ENCODE measurements at places on chromosomes 3 and 15.
A peak's percentile ranks its signal among the peaks of the same experiment; 100 is the strongest.

GRCh38 chr3:74089814-74090213, 465.1 kb upstream of the PDZRN3 start:
- peak; percentile 95 for DNase-seq

DNA sequence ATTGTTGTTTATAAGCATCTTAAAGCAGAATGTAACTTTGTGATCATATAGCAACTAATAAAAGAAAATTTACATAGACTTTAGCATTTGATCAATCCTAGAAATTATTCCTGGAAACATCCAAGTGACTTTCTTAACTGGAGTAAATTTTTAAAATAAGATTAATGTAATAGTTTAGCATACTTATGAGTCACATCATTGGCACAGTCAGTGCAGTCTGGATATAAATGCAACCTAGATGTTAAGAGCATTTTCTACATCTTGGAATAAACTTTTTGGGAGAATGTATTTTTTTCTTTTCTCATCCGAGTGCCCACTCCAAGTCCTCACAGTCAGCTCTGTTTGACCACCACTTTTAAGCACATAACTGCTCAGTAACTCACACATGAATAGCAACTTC, 324.6 kb upstream of the PLSCR5 start:
- DNase-seq: peak; percentile 20

DNA sequence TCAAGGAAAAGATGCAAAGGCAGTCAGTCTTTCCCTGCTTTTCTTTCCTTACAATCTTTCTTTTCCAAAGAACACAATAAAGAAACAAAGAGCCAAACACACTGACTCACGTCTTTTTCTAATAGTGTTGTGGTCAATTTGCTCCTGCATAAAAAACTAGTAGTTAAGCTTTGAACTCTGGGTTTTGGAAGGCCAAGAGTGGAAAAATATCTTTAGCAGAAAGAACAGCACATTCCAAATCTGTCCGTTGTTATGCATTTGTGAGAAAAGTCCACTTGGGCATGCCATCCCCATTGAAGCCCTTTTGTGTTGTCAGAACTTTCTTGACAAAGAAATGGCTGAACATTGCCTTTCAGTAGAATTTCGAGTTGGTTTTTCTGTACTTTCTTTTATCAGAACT, 18.2 kb downstream of the COL8A1 start:
- DNase-seq: no peak

DNA sequence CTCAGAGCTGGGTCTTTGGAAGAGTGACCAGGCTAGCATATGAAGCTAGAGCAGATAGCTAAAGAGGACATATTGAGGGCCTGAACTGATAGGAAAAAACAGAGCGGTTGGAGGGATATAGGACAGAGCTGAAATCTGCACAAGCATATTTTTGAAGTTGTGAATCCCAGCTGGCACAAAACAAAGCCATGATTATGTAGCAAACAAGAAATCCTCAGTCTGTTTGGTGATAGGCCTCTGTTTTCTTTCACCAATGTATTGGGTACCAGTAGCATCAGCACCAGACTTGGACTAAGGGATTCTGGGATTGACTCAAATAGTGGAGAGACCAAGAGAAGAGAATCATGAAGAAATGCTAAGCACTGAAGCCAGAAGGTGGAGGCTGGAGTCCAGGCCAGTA, 151.0 kb downstream of the FAM43A start:
- DNase-seq: no peak

DNA sequence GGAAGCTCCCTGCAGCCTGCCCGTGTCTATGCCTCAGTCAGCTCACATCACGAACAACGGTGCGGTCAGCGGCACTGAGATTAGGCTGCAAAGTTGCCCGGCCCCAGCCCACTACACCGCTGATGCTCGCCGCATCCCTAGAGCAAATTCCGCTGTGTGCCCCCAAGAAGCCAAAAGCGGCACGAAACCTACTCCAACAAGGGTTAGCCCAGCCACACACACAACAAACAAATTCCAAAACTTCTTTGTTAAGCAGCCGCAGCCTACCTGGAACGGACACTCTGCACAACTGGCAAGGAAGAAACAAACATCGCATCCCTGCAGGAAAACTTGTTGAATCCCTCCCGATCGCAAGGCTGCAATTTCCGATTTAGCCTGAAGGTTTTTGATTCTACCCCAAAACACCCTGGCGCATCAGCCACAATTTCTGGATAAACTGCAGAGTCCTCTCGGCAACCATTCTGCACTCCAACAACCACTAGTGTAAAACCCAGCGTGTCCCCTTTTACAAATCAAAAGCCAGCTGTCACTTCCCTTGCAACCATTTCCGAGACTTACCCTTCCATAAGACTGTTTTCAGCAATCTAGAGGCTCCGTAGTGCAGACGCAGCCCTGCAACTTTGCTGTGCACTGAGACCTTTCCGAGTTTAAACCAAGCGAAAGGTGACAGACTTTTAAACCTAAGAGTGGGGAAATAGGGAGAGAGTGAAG, 449 bp downstream of the ROBO1 start:
- DNase-seq: peak; percentile 6

GRCh38 chr15:48855501-48856440, 22.2 kb upstream of the EID1 start:
- peak; percentile 59 for DNase-seq

DNA sequence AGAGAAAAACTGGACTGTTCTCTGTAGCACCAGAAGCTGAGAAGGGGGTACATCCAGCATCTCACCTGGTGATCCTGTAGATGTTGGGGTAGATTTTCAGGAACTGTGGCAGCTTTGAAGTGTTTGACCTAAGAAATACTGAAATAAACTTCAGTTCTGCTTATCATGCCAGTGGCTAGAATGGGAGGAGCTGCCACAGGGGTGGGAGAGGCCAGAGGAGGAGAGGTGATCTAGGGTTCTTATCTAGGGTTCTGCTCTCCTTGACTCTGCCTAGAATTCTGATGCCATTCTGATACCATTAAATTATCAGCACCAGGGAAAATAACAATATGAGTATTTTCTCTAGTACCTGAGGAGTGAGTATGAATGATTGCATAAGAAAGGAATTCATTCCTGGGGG, 10.2 kb upstream of the CPOX start:
- DNase-seq: no peak

GRCh38 chr3:70754314-70754713, 441.9 kb upstream of the MDFIC2 start:
- DNase-seq: peak; percentile 18

DNA sequence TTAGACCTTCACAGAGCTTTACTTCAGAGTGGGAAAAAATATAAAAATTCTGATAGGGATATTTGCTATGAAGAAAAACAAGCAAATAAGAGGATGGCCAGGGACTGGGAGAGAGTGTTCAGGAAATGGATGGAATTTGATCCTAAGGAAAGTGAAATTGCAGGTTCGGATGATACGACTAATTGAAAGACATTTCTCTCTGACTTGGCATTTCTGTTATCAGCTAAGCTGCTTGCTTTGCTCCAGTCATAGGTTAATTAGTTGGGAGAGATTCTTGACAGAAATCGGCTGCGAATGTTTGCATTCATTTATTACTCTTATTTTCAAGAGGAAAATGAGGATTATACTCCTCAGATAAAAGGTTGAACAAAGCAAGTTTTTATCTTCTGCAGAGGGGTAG, 808.7 kb upstream of the NECTIN3 start:
- DNase-seq: no peak

DNA sequence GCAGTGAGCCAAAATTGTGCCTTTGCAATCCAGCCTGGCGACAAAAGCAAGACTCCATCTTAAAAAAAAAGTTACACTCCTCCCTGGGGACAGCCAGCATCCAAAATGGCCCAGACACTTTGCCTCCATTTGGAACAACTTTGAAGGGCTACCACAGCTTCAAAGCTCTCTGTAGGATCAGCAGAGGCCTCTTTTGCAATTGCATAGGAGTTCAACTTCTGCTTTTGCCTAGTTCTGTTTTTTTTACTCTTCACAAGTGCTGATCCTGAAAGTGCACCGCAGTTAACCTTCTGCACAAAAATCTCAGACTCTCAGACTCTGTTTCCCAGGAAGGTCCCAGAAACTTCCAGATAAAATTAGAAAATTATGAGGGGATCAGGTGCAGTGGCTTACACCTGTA, 25.2 kb upstream of the SLC4A7 start:
- DNase-seq: no peak

DNA sequence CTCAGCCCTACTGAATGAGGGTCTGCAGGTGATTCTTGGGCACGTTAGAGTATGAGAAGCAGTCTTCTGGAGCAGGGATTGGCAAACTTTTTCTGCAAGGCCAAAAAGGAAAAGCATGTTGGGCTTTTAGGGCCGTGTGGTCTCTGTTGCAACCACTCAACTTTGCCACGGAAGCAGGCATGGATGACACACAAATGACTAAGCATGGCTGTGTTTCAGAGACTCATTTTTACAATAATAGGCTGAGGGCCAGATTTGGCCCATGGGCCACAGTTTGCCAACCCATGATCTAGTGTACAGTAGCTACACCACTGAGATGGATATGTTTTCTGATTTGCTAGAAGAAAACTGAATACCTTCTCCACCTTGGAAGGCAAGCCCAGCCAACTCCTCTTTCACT, 66.1 kb upstream of the PRICKLE2 start:
- peak; percentile 92 for DNase-seq

GRCh38 chr15:63544258-63545026, 40.0 kb downstream of the USP3 start:
- DNase-seq: no peak

DNA sequence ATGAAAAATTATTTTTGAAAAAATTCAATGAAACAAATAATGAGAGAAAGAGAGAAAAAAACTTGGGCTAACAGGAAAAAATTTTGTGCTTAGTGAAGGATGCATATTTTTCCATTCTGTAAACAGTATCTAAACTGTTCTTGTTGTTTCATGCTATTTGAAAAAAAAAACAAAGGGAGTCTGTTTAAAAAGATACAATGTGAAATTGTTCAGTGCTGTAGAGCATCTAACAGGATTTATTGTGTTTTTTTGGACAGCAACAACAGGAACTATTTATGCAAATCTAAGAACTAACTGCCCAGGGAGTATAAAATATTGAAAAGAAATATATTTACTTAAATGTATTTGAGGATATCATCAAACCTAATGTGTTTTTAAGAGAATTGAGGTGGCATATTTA, 55.1 kb downstream of the PEX5L start:
- DNase-seq: no peak

- DNase-seq: no peak
Measured at GRCh38 chr3:128187495-128187894, 34.2 kb downstream of the EEFSEC start.

DNA sequence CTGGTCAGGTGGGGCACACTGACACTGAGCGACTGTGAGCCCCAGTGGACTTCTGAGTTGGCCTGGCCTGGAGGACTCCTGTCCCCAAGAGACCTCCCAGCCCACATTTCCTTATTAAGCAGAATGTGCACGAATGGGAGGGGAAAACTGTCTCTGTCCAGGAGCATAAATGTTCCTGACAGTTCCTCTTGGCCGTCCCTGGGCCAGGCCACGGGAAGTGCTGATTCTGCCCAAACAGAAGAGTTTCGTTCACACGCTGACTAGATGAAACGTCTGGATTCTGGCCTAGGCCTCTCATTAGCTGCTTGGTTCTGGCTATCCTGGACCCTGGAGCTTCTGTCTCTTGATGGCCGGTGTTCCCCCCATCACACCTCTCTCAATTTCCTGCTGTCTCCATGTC, 29.5 kb upstream of the APEH start:
- DNase-seq: no peak

GRCh38 chr3:11591391-11592282, 52.1 kb downstream of the VGLL4 start:
- peak; percentile 49 for DNase-seq

GRCh38 chr15:93033434-93034045, 55.5 kb downstream of the RGMA start:
- no peak for DNase-seq
